Hematopoietic multipotent progenitor cell treated with erythropoietin and hydrocortisone succinate and interleukin-3 and kit ligand, for 15 days (in vitro differentiated cells): ENCODE measurements at places on chromosomes 3 and 15.

- peak; percentile 69 for DNase-seq
Observed at GRCh38 chr3:168165390-168166269, 69.9 kb upstream of the GOLIM4 start.

GRCh38 chr3:184546252-184546651 is 15.3 kb upstream of the EPHB3 start:
- DNase-seq: no peak

- DNase-seq: no peak
Observed at GRCh38 chr3:117628823-117629291, 919.3 kb downstream of the TUSC7 start.

GRCh38 chr15:42890161-42890913 is 30.2 kb downstream of the TTBK2 start:
- no peak for DNase-seq

DNA sequence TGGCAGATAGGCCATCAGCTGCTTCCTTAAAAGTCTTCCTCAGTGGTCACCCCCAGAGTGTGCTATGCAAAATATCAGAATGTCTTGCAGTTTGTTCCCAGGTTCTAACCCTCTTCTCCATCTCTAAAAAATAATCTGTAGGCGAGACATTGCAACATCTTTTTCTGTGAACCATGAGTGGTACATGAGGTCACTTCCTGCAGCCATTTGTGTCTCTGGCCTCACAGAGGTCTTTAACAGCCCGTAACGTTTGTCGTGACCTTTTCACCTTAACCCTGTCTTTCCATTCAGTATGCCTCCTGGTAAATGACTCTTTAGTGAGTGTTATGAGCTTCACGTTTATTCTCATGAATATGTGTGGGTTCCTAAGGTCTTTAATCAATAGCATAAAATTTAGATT is 145.4 kb downstream of the KLHL25 start:
- no peak for DNase-seq

DNA sequence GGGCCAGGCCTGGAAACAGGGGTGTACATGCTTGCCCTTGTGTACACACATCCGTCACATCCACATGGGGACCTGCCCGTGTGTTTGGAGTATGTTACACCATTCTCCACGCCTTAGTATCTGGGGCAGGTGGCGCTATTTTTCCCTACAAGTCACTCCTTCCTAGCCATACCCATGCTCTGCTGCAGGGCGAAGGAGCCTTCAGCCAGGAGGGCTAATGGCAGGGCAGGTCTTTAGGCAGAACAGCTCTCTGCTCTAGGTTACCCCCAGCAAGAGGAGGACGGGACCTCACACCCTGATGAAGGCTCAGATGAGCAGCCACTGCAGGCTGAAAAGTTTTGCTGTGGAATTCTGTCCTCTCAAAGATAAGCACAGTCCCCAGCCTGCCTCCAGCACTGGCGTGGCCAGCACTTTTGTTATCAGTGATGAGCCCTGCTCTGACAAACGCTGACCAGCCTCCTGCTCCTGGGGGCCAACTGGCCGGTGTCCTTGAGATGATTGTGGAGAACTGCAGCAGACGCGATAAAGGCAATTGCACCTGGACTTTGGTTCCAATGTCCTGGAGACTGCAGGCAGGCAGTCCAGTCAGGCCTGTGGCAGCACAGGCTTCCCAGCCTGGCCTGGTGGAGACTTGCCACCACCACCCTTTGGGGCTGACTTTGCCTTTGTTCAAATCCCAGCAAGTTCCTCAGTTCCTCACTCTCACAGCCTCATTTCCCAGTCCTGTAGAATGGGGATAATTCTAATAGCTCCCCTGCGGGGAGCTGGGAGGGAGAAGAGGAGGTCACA is 19.8 kb upstream of the PIGZ start:
- DNase-seq: no peak

DNA sequence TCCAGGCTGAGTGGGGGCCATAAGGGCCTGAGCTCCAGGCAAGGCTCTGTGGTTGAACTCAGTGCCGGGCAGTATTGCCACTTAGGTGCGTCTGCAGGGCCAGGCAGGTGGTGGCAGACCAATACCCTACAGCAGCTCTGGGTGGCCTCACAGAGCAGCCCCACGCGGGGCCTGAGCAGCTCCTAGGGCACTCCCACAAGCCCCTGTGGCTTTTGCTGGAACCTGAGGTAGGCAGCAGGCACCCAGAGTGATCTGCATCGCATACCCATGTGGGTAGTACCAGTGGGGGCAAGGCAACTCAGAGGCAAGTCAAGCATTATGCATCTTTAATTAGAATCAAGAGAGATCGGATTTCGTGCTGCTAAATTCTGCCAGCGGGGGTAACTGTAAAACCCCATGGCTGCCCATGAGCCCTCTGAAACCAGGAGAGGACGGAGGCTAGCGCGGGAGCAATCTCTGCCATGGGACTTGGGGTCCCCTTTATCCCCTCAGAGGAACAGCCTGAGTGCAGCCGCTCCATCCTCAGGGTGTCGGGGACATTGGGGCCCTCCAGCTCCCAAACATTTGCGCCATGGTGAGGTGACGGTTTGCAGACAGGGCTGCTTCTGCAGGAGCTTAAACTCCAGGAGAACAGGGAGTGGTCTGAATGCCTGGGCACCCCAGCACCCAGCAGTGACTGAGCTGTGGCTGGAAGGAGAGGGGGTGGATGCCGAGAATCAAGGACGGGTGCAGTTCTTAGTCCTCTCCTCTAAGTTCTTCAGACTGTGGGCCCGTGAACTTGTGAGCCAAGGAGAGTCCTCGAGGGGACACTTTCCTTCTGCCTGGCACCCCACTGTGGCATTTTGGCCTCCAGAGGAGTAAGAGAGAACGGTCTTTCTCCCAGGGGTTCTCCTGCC is 62.4 kb upstream of the PCSK6 start:
- DNase-seq: no peak

- DNase-seq: no peak
Observed at GRCh38 chr3:32601722-32602121, 31.1 kb upstream of the DYNC1LI1 start.

GRCh38 chr3:124768812-124769211 is 38.6 kb downstream of the UMPS start:
- peak; percentile 24 for DNase-seq

DNA sequence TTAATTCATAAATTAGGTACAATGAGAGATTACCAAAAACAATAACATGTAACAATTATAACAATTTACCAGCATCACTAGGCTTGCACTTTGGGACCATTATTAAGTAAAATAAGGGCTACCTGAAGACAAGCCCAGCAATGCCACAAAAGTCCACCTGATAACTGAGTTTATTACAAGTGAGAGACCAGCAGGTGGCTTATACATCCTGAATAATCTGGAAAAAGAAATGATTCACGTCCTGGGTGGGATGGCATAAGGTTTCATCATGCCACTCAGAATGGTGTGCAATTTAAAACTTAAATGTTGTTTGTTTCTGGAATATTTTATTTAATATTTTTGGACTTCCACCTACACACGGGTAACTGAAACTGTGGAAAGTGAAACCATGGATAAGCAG is 1287.1 kb upstream of the GBE1 start:
- no peak for DNase-seq

DNA sequence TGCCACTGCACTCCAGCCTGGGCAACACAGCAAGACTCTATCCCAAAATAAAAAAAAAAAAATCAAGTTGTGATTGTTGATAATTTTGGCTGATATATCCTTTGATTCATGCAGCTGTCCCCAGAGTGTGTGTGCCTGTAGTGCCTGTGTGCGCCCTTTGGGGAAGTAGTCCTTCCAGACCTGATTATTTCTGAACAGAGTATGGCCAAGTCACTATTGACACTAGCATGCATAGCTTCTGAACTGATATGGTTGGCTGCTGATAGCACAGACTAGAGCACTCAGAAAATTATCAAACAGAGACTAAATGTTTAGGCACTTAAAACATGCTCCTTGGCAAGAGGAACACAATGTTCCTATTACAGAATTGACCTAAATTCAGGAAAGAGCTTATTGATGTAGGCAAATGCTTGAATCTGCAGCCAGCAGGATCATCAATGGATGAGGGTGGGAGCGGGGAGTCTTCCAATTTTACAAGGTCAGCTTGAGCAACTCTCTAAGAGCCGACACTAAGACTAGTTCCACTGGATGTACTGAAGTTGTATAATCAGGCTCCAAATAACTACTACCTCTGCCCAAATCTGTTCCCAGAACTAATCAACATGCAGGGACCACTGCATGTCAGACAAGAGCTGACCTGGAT is 17.7 kb upstream of the PTPN9 start:
- no peak for DNase-seq

- DNase-seq: no peak
Observed at GRCh38 chr15:61629269-61629668, 400.2 kb upstream of the RORA start.

DNA sequence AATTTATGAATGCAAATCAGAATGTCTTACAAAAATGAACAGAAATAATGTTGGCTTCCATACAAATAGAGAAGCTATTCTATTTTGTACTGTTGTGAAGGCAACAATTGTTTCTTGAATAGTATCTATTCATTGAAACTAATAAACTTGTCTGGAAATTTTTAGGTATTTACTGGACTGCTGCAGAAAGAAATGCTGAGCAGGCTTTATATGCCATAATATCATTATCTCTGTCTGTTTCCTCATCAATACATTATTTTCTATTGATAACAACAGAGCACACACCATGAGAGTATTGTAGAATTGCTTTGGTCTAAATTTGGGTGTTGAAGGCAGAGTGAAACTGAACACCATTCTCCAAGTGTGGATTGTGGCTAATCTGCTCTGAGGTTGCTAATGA is 216.5 kb upstream of the CGNL1 start:
- no peak for DNase-seq

DNA sequence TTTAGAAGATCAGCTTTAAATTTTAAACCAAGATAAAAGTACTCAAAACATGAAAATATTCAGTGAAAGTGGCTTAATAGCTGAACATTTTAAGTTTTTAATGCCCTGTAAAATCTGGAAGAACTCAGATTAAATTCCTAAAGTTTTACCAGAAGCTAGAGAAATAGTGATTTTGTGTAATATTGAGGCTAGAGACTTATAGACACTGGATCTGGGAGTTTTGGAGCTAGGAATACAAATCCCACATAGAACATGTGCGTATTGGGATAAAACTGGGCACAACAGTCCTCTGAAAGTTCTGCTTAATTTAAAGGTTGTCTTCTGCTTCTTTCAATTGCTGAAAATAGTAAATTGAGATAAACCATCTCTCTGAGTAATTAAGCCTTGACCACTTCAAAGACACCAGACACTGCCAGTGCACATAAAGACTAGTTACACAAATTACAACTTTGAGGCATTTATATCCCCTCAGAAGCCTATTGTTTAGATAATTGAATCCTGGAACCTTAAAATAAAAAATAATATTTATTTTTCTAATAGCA is 1382.5 kb downstream of the OTOL1 start:
- DNase-seq: no peak

GRCh38 chr3:16090706-16091105 is 83.8 kb upstream of the GALNT15 start:
- no peak for DNase-seq

DNA sequence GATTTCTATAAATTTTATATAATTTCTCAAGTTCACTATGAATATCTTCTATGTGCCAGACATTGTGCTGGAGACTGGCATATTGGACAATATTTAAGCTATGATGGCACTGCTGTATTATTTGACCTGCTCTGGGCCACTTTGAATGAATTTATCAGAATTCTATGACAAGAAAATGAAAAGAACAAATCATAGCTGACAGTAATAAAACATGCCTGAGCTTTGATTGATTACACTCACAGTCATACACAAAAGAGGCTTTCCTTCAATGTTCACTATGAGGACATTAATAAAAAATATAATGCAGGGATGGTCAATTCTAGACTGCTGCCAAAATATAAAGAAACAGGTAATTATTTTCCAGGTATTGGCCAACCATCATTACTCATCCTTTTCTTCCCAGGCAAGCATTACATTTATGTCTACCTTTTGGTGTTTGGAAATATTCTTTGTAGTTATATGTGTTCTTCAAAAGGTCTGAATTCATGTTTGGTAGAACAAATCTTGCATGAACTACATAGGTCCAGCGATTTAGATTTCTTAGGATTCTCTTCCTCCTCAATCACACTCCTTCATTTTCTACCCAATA is 81.0 kb upstream of the ALCAM start:
- DNase-seq: no peak

GRCh38 chr15:33454346-33454745 is 143.6 kb downstream of the RYR3 start:
- DNase-seq: no peak

GRCh38 chr3:127625821-127626220 is 3.2 kb upstream of the PODXL2 start:
- DNase-seq: no peak

DNA sequence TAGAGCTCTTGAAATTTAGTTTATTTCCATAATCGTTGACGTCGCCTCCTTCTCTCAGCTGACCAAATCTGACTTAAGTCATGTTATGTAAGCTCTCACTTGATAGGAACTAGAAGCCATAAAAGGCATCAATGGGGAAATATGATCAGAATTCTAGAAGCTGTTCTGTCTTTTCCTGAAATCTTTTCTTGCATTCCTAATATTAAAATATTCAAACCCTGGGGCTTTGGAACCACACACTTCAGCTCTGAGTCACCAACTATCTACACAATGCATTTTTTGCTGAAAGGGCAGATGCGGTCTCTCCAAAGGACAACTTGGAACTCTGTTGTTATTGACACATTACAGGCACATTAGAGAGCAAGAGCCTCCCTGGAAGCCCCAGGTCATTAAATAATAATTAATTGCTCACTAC is 91.3 kb downstream of the LARS2 start:
- DNase-seq: no peak

DNA sequence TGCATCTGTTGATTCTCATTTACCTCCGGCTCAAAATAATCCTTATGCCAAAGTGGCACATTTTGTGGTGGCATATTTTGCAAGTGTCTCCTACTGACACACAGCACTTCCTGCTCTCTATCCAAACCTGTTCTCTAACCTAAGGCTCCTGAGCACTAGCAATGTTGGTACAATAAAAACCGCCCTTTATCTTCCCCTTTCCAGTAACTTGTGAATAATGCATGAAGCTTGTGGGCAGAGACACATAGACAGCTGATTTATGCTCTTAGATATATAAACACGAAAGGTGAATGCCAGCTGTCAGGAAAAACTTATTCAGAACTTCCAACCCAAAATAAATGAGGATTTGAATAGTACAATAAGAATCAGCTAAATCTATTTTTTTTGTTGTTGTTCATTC is 34.6 kb upstream of the ARPIN start:
- DNase-seq: no peak

DNA sequence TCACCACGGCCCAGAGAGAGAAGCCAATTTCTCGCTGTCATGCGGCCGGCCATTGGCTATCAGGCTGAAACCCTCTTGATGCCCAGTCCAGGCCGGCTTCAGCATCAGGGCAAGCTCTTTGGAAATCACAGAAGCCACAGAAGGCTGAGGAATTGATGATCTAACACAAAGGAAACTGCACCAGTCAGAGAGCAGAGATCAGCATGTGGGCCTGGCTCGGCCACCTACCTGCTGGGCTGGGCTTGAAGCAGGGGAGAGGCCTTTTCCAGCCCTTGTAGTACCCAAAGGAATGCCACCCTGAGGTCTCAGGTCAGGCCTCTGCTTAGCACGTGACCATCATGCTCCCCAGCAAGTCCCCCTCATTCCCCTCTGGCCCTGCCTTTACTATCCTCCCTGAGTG is 119.1 kb downstream of the TLE3 start:
- no peak for DNase-seq
